Stimulated activated CD8-positive, alpha-beta memory T cell treated with anti-CD3 and anti-CD28 coated beads, Interleukin-4, amount 100 ng/mL, for 1 hour (primary cell): ENCODE measurements at places on chromosomes 3 and 15.

DNA sequence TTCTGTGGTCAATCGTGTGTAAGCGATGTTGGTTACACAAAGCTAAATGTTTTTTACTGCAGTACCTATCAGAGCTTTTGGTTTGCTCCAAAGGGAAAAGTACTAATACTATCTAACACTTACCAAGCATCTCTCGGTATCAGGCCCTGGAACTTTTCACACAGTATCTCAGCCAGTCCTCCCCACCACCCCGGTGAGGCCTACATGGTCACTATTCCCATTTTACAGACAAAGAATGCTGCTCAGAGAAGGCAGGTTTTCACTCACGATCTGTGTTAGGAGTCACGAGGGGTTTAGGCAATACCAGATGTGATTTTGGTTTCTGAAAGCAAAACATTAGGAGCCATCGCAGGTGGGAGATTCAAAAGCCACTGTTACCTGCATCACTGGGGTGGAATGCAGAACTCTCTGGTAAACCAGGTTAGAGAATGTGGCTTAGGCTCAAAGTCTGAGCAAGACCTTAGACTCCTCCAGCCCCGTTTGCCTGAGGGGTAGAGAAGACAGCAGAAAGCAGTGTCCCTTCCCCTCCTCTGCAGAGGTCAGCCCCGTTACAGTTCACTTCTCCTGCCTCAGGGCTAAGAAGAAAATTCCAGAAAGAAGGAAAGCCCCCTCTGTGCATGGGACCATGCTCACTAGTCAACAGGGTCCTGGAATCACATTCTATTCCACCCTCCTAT lies 57.2 kb downstream of the XXYLT1 start:
- DNase-seq = no peak

- no peak for DNase-seq
Measured at GRCh38 chr3:46930945-46931403, 45.6 kb downstream of the CCDC12 start.

DNA sequence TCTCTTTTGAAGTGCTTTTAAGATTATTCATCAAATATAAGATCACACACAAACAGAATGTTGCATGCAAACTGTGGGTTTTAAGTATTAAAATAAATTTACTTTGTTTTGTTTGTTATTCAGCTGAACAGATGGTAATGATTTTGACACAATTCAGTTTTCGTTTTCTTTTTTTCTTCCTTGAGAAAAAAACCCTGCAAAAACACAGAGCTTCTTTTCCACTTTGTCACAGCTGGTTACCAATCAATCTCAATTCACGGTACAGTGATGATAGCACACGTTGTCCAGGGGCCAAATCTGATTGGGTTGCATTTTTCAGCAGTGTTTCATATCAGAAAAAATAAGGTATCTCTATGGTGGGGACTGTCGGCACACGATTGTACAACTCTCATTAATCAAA lies 473.6 kb downstream of the ROBO2 start:
- DNase-seq = no peak

DNA sequence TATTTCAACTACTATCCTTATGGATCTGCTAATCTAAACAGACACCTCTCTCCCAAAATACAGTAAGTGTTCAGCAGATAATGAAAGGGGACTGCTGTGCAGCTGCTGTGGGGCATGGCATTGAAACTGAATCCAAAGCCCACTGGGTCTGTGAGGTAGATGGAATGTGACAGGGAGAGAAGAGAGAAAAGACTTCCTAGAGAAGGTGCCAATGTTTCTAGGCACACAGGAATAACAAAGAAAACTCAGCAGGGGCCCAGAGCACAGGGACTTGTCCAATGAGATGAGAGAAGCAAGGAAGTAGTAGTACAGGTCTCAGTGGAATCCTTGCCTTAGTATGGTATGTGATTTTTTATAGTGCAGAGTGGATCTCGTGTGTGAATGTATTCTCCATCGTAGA lies 457.8 kb downstream of the IL5RA start:
- DNase-seq = no peak

GRCh38 chr15:25989327-25989726 lies 126.2 kb upstream of the ATP10A start:
- DNase-seq = no peak

GRCh38 chr3:79843180-79843579 lies 75.4 kb upstream of the ROBO1 start:
- DNase-seq = no peak

DNA sequence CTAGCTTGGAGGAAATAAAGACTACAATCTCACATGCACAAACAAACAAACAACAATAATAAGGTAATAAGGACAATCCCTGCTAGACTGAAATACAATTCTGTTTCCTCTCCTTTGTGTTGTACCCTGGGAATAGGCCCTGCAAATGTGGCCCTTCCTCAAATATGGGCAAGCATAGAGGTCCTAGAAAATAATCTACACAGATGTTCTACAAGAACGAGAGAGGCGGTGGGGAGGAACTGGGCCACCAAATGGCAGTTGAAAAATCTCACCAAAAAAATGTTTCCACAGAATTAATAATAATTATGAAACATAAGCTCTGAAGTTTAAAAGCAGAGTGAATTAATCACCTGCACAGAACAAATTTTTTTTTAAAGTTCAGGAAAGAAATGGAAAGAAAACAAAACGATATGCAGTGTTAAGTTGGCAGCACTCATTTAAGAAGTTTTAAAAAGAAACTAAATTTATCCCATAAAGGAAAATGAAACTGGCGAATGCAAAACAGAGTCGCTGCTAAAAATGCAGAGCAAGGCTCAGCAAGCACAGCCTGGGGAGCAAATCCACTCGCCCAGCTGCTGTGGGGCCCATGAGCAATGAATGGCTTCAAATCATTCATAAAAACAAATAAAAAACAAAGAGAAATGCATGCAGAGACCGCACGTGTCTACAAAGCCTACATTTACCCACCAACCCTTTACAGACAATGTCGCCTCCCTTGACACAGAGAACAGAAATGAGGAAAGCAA lies 475.4 kb downstream of the OCA2 start:
- no peak for DNase-seq

DNA sequence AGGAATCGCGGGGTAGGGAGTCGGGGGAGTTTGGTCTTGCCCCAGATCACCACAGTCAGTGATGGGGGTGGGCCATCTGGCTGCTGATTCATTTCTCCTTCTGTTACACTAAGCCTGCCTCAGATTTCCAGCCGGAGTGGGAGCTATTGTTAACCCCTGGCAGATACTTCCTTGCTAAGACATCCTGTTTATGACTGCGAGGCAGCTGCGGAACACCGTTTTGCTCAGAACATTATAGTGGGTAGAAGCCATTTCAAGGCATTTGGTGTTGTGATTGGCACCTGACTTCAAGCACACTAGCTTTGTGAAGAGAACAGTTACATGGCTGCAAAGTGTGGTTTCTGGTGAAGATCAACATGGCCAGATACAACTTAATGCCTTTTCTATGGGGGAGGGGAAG lies 73.8 kb downstream of the FLNB start:
- no peak for DNase-seq

- DNase-seq = no peak
Measured at GRCh38 chr3:143978263-143978631, 6.6 kb downstream of the DIPK2A start.

DNA sequence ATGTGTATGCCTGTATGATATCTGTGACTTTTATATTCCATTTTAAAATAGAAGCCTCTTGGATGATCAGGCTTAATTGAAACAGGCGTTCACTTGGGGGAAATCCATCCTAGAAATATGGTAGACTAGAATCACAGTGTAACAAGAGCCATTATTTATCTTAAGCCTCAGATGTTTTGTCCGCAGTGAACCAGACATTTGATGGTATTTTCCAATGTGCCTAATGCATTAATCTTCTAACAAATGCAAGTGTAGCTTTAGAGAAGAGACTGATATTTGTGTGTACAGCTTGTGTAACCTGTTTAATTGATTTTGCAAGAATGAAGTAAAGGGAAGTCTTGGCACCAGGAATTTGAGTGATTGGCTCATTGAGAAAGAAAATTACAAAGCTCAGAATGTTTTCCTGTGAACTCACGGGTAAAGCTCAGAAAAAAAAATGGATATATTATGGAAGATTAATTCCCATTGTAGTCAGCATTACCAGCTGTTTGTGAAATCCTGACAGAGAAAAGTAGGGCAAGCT lies 155.7 kb downstream of the SV2B start:
- no peak for DNase-seq

DNA sequence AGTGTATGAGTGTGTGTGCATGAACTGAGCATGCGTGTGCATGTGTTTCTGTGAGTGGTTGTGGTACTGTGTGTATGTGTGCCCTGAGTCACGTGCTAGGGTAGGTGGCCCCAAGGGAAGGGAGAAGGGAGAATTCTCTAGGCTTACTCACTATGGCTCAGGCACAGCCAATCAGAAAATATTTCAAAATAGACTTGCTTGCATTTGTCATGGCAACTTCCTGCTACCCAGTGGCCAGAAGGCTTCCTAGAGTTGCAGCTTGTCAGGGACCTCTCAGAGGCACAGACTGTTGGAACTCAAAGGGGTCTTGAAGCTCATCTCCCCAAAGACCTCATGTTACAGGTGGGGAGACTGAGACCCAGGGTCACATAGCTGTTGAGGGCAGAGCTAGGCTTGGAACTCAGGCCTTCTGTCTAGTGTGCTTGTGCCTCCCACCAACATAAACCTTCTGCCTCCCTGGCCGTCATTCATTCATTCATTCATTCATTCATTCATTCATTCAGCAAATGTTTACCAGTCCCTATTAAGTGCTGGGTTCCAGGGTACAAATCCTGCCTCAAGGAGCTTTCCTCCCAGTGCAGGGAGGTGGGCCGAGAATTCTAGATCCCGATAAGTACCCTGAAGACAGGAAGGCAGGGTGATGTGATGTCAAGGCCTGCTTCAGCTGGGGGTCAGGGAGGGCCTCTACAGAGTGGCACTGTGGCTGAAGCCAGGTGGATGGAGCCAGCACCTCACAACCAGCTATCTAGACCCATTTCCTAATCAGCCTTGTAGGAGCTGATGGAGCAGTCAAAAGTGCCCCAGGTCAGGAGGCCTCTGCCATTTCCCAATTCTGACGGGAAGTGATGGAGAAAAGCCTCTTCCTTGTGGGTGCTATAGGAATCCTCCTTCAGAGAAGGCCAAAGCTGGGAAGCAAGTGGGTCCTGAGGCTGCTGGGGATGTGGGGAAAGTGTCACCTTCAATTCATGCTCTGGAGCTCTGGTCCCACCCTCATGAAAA lies 10.9 kb upstream of the RFT1 start:
- DNase-seq = no peak

DNA sequence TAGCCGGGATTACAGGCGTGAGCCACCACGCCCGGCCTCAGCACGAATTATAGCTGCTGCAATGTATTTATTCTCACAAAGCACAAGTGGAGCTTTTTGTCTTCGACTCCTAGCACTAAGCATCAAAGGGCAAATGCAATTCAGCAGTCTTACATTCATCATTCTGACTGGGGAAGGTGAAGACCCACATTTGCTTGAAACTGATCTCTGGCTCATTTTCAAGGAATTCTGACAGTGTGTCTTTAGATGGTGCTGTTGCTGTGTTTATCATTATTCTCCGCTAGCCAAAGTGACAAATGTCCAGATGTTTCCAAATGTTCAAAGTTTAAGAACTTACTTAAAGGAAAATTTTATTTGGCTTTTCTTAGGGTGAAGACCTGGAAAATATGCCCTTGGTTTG lies 55.9 kb downstream of the SGO1 start:
- DNase-seq = no peak

GRCh38 chr15:49041426-49041825 lies 4.8 kb downstream of the SECISBP2L start:
- no peak for DNase-seq

DNA sequence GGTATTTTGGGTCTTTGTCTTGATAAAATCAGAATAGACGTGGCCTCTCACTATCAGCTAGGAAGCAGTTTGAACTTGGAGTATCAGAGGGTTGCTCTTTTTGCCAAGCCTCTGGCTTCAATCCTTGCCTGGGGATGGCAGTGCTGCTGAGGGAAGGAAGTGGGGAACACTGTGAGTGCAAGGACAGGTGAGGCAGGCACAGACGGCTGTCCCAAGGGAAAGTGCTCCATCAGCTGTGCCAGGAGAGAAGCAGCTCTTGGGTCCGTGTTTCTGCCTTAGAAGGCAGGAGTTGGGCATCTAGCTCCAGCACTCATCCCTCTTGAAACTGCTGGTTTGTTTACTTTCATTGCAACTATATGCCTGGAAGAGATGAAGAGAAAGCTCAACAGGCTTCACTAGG lies 33.2 kb downstream of the PML start:
- no peak for DNase-seq

GRCh38 chr3:69463531-69463930 lies 77.6 kb upstream of the FRMD4B start:
- DNase-seq = no peak

- no peak for DNase-seq
Measured at GRCh38 chr15:63837032-63837431, 3.3 kb upstream of the HERC1 start.

DNA sequence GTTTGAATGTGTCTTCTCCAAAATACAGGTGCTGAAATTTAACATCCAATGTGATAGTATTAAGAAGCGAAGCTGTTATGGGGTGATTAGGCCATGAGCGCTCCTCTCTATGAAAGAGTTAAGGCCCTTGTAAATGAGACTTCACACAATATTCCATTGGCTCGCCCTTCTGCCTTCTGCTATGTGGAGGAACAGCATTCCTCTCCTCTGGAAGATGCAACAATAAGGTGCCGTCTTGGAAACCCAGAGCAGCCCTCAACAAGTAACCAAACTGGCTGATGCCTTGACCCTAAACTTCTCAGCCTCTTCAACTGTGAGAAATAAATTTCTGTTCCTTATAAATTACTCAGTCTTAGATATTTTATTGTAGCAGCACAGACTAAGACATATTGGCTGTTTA lies 874.6 kb downstream of the ROBO1 start:
- DNase-seq = no peak

GRCh38 chr3:18126772-18127171 lies 298.4 kb downstream of the SATB1 start:
- DNase-seq = no peak

- no peak for DNase-seq
Measured at GRCh38 chr15:95284492-95284891, 1046.0 kb upstream of the NR2F2 start.

- no peak for DNase-seq
Measured at GRCh38 chr3:52053307-52054304, 2.8 kb downstream of the DUSP7 start.

DNA sequence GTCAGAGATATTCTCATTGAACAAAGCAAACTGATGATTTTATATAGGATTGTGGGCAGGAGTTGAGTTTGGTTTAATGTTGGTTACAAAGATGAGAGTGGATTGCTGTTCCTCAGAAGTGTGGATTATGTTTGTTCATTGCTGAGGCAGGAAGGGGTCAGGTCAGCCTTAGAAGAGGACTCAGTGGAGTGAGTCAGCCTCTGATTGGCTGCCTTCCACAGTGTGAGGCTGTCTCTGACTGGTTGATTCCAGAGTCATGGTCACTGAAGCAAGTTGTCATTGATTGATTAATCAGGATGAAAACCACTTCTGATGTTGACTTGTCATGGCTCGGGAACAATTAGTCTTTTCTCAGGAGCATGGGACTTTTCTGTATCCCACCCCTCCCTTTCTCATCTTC lies 36.2 kb downstream of the KBTBD12 start:
- DNase-seq = no peak

- no peak for DNase-seq
Measured at GRCh38 chr15:60110909-60111308, 106.8 kb downstream of the FOXB1 start.

GRCh38 chr3:42911551-42911950 lies 5.6 kb downstream of the ZNF662 start:
- no peak for DNase-seq
